ENCODE measurements at places on chromosomes 3 and 15.

- no peak for DNase-seq
Measured at GRCh38 chr3:30193625-30194044, 412.8 kb upstream of the TGFBR2 start.

DNA sequence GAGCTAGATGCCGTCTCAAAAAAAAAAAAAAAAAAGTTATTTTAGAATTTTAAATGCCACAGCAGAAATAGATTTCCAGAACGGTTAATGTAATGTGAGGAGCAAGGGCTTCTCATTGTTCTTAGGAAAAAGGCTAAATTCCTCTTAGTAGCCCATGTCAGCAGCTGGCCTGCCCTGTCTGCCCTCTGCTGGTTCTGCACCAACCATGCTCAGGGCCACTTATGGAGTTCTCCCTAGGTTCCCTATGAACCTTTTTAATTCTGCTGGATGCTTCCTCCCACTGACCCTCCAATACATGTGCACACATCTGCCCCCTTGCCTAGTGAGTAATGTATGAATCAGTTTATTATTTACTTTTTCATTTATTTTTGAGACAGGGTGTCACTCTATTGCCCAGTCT lies 32.2 kb upstream of the DPPA4 start:
- DNase-seq: no peak

- DNase-seq: no peak
Measured at GRCh38 chr15:101296418-101297405, 1.7 kb upstream of the SNRPA1 start.

DNA sequence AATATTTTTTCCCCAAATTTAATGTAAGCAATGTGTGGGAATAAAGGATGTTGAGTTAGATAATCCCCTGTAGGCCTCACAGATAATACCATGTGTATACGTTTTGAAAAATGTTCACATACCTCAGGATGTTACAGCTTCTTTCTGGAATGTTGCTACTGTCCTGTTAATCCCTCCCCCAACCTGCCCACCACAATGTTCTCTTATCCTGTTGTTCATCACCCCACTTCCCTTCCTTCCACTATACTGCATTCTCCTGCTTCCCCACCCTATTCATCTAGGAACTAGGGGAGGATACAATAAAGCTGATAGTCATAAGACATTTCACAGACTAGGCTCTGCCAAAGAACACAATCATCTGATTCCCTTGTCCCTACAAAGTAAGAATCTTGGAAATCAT lies 92.1 kb downstream of the IGF2BP2 start:
- DNase-seq: no peak

DNA sequence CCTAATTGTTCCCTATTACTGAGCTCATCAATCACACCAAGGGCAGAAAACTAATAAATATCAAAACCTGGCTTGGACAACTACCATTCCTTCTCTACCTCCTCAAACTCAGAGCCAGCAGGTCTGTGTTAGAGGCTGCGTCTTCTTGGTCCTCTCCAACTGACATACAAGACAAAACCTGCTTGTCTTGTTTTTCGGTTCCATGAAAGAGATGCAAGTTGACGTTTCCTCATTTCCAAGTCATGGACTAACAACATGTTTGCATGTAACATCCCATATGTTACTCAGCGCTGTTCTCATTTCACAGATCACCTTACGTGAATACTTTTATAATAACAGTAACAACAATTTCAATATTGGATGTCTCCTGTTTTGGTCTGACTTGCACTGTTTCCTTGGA lies 110.9 kb downstream of the LMLN start:
- DNase-seq: no peak

Measured in NCI-H2029 (cell line).